Cerebellar cortex (tissue), 1 donor: ENCODE measurements at places on chromosomes 4 and X.
A peak's percentile ranks its signal among the peaks of the same experiment; 100 is the strongest.

- DNase-seq = no peak
Observed at GRCh38 chrX:68705986-68706385, 58.5 kb downstream of the STARD8 start.

- peak; percentile 29 for DNase-seq
Observed at GRCh38 chr4:10296730-10297129, 160.5 kb downstream of the ZNF518B start.

DNA sequence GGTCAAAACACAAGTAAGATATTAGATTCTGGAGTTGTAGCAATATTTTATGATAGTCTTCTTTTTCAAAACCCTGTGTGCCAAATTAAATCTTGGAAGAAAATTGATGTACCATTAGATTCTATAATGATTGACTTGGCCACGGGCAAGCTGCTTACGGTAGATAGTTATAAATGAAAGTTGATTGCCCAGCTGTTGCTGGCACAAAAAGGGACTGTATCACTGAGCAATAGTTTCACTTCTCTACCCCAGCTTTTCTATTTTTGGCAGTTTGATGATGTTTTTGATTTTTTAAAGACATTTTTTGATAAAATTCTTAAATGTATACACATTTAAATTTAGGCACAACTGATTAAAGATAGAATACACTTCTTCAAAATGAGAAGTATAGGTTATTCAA, 333.3 kb downstream of the TRAM1L1 start:
- DNase-seq = no peak

DNA sequence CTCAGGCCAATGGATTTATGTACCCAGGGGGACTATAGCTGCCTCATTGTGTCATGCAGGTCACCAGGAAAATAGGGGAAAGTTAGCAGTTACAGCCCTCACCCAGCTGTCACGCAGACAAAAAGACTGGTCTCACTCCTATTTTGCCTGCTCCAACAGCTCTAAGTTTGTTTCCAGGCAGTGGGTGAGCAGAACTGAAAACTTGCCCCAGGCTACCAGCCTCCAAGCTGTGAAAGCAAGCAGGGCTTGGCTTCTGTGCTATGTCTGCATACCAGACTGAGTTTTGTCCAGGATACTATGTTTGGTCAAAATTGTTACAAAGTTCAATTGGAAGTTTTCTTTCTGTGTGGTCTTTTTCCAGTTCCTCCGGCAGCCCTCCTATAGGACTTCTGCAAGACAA, 628.4 kb downstream of the FAM133A start:
- DNase-seq = no peak

- peak; percentile 47 for DNase-seq
Observed at GRCh38 chr4:118282692-118283091, 70.1 kb downstream of the PRSS12 start.

- no peak for DNase-seq
Observed at GRCh38 chr4:38728631-38729141, 54.1 kb downstream of the TLR10 start.

DNA sequence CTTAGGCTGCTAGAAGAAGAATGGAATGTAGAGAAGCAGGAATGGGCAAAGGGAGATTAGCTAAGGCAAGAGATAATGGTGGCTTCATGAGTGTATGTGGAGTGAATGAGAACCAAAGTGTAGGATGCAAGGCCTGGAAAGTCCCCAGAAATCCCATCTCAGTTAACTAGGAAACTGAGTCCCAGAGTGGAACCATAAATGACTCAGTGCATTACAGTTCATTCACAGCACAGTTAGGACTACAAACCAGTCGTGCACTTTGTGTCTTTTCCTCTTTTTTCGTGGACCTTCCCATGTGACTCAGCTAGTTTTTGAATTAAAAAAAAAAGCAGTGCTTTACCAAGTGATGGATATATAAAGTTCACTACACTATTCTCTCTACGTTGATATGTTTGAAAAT, 27.7 kb upstream of the REST start:
- no peak for DNase-seq

DNA sequence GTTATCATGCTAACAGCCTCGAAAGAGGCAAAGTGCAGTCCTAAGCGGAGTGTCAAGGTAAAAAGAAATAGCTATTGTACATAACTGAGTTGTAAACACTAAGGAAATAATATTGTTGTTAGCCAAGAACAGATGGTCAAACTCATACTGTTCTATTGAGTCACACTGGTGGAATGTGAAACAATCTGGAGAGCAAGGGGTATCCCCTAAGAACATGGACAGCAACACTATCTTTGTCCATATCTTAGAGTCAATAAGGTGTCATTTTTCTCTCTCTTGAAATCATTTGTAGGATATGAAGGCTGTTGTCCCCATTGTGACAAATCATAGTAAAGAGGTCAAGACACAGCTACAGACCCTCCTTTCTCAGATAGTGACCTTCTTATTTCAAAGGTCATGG, 4.5 kb upstream of the PDGFC start:
- no peak for DNase-seq

DNA sequence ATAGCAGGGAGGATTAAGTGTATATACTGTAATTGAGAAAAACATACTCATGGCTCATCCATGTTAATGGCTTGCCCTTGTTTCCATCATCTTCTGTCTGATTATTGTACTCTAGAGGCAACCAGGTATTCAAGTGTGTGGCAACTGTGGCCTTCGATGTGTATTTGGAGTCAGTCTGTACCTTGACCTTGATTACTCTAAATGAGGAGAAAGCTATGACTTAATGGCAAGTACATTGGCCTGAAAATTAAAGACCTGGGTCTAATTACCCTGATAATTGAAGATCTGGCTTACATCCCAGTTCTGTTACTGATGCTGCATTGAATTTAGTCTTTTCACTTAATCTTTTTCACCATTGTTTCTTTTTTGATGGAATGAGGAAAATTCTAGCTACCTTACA, 409.2 kb downstream of the CCSER1 start:
- no peak for DNase-seq

DNA sequence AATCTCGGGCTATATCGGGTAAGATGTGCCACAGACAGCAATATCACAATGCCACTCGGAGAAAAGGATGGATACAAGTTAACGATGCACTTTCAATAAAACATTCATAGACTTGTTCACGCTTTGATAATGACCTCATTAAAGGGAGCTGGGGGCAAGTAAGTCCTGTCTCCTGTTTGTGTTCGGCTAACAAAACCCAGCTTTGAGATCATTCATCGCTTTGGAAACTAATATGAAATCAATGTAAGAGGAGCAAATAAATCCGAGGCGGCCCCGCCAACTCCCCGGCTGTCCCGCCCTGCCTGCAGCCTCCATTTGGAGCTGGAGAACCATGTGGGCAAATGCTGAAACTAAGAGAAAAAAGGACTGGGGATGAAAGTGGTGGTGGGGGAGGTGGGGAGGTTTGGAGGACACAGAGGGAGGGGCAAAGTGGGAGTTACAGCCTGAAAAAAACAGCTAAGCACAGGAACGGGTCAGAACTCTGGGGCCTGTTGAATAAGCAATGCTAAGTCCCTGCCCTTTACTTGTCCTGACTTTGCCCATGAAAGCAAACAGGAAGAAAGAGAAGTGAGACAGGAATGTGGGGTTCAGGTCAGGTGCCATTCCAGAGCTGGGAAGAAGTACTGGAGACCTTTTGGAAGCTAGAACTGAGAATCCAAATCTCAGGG, 3.5 kb upstream of the GSX2 start:
- peak; percentile 16 for DNase-seq

DNA sequence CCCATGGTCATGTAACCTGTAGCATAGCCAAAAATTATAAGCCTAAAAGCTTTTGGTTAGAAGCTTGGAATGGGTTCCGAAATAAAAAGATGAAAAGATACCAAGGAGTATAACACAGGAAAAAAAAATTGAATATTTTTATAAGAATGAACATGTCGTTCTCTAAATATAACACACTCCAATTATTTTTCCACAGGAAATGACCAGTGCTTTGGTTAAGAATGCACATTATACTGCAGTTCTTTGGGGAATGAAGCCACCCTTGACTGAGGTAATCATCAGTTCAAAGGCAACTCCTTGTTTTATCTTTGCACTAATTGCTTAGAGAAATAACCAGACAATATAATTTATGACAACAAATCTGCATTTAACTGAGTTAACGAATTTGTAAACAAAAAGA, 6.6 kb upstream of the GASK1B start:
- DNase-seq = no peak

- peak; percentile 49 for DNase-seq
Observed at GRCh38 chr4:145066063-145066501, 31.9 kb downstream of the ANAPC10 start.

- no peak for DNase-seq
Observed at GRCh38 chrX:1427756-1428155, 25.0 kb downstream of the ASMTL start.

DNA sequence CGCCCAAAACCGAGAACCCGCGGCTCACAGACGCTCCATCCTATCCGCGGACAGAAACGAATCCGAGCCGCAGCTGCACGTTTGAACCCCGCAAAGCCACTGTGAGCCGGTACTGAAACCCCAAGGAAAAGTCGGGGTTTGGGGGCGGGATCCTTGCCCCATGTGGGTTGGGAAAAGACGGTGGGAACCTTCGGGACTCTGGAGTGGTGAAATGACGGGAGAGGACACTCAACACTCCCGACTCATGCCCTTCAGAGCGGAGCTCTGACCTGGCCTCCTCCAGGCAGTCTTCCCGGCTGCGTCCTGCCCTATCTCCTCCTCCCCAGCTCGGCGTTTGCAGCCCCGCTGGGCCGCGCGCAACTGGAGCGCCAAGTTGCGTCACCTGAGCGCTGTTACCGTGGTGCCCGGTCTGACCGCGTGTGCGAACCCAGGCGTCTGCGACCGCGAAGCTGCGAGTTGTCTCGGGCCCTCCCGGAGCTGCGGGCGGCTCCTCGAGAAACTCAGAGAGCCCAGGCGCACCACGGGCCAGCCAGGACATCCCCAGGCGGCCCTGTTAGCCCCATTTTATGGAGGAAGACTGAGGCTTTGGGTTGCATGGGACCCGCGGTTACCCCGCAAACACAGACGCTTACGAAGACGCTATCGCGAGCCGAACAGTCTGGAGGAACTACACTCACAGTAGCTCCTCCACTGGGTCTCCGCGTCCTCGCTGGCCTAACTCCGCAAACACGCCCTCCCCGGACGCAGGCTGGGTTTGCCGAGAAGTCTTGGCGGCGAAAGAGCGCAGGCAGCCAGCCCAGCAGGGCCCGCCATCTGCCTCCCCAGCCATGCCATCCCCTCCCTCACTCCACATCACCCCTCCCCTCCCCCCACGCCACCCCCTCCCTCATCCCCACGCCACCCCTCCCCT, 20.3 kb upstream of the HMX1 start:
- DNase-seq = no peak

DNA sequence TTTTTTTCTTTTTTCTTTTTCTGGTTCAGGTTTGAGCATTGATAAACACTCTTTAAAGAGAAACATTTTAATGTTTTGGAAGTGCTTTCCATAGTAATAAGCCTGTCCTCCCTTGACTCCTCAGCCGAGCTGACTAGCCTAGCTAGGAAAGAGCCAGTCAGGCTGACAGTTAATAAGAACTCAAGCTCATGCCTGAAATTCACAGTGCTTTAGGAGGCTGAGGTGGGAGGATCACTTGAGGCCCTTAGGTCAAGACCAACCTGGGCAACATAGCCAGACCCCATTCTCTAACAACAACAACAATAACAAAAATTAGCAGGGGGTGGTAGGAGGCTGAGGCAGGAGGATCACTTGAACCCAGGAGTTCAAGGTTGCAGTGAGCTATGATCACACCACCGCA, 53.4 kb upstream of the ZCCHC13 start:
- DNase-seq = no peak

- DNase-seq = no peak
Observed at GRCh38 chr4:184513802-184514120, 39.4 kb upstream of the IRF2 start.

DNA sequence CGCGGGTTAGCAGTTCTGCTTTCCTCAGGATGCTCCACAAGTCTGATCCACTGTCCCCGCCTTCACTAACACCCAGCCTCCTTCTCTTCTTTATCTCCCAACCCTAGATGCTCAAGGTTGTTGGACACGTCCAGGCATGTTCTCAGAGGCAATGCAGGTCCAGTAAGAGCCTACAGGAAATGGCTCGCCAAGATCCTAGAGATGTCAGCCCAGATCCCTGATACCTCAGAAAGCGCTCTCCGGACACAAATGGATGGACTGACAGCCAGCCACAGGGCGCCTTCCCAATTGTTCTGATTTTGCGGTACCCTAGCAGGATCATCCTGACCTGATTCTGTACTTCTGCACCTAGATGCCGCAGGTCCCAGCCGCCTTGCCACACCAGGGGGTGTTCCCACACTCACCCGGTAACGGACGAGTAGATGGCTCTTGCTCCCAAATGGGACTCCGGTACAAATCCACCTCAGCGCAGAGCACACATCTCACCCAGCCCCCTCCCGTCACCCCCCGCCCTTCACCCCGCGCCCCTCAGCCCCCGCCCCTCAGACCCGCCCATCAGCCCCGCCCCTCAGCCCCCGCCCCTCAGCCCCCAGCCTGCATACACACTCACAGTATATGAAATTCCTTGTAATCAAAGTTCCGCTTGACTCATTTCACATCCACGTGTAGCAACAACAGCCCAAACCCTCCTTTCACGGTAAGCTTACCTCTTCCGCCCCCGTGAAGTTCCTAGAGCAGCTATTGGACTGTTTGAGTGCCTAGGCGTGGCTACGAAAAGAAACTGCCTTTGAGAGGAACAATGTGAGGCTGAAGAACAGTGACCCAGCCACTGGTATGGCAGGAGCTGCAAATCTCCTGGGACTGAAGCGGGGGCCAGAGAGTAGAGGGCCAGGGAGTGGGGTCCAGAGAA, at the start of gene EDA2R:
Gene EDA2R (minus strand): TSS at position 488 of the 910 bp plus-strand sequence. CDS start 23,058 bp downstream, outside the sequence.
- peak; percentile 58 for DNase-seq

GRCh38 chr4:53716471-53717063, 125.3 kb upstream of the LNX1 start:
- no peak for DNase-seq

DNA sequence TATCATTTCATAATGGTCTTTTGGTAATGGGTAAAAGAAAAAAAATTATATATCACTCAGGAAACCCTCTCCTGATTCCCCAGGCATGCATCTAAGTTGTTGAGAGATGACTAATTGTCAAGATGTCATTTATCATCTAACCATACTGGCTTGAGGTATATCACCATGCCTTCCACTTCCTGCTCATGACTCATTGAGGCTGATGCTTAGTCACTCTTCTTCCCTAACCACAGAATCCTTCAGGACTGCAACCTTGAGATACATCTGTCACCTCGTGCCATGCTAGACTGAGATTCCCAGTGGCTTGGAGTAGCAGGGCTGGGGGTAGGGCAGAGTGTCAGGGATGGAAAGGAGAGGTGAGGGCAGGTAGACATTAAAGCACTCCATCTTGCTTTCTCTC, 782.5 kb upstream of the INTU start:
- DNase-seq = no peak
